Naive thymus-derived CD4-positive, alpha-beta T cell (primary cell): ENCODE measurements at places on chromosomes 11 and 22. TPM values are rescaled to one million over a fixed set of nuclear protein-coding genes. Genes with fewer than 3 reads are reported as not detected.

DEUP1 gene
- not detected for polyA plus RNA-seq

SHANK3 gene
- polyA plus RNA-seq, result not detected

TRIM49 gene
- not detected for polyA plus RNA-seq

LAMTOR1 gene
- polyA plus RNA-seq, result 78.0 TPM

KCNJ4 gene
- not detected for polyA plus RNA-seq

LRRC74B gene
- not detected for polyA plus RNA-seq

DDI1 gene
- polyA plus RNA-seq, result not detected

MUC5AC gene
- polyA plus RNA-seq, result not detected

UBASH3B gene
- polyA plus RNA-seq, result 10.3 TPM
